ENCODE measurements at places on chromosomes 12 and 14.

- H3K36me3 ChIP-seq, result peaks cover 20% of the 10 kb centered on the region
- no peak overlapping the region for H3K4me3 ChIP-seq
- H3K27ac ChIP-seq, result no peak overlapping the region
These were observed 32.5 kb downstream of the MPHOSPH9 start for GRCh38 chr12:123200414-123200813.

DNA sequence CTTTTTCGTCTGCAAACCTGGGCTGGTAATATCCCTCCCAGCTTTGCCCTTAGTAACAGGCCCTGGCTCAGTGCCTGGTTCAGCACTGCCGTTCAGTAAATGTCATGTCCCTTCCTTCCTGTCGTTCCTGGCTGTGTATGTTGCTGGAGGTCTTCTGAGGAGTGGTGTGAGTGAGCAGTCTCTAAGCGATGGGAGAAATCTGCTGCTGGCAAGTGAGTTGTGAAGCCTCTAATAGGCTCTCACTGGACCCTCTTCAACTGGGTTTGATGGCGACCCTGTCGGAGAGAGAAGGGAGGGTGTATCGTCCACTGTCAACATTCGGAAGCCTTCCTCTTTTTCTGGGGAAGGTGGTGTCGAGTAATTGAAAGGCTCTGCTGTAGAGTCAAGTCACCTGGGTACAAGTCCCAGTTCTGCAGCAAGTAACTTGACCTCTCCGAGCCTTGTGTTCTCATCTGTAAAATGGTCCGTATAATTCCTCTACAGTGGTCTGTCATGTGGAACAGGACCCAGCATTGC is 62.8 kb downstream of the HRK start:
- peak overlapping the region; percentile 79 for H3K4me3 ChIP-seq
- H3K4me1 ChIP-seq, result peaks cover 14% of the 10 kb centered on the region
- no peaks in the 10 kb centered on the region for H3K36me3 ChIP-seq
- peak overlapping the region; percentile 88 for H3K27ac ChIP-seq
- no peak for DNase-seq
- no peaks in the 10 kb centered on the region for H3K27me3 ChIP-seq

DNA sequence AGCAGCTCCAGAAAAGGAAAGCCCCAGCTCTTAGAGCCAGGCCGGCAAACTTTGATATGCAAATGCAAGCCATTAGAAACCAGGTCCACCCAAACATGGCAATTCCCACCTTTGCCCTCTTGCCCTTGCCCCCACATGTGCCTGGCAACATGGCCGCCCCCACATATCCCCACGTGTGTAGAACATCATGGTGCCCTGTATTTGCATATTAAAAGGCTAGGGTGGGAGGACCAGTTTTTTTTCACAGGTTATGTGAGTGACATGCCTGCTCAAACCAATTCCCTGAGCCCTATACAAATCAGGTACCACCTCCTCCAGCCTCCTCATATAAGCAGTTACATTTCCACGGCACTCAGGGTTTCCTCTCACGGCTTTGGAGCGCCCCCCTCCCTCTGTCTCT is 6.1 kb upstream of the ALDH1L2 start:
- H3K36me3 ChIP-seq, result no peaks in the 10 kb centered on the region
- no peak overlapping the region for H3K27ac ChIP-seq
- no peak for DNase-seq
- no peak overlapping the region for H3K4me3 ChIP-seq
- H3K27me3 ChIP-seq, result no peaks in the 10 kb centered on the region

DNA sequence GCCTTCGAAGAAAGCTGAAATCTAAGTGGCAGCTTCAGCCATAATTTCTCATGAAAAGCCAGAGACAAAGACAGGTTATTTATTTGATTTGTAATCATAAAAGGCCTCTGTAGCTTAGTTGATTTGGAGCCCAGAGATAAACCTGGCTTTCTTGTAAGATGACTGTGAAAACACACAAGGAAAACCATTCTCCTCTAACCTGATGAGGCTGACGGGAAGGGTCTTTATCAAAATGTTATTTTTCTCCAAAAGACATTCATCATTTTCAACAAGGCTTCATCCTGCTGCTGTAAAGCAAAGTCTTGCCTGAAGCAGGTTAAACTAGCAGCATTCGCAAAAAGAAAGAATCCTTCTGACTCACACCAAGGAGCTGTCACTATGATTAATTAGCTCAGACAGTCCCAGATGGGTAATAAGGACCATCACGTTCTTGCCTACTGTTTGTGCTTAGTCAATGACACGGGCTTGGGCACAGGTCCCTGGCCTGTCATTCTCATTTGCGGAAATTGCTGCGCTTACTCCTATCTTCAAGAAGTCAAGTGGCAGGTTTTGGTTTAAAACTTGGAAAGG is 286.6 kb downstream of the C12orf75 start:
- no peaks in the 10 kb centered on the region for H3K27me3 ChIP-seq
- H3K4me1 ChIP-seq, result no peaks in the 10 kb centered on the region

- H3K27ac ChIP-seq, result peak overlapping the region; percentile 77
- DNase-seq, result no peak
- no peak overlapping the region for H3K4me3 ChIP-seq
These were observed 40.9 kb downstream of the CCDC85C start for GRCh38 chr14:99562856-99563748.

DNA sequence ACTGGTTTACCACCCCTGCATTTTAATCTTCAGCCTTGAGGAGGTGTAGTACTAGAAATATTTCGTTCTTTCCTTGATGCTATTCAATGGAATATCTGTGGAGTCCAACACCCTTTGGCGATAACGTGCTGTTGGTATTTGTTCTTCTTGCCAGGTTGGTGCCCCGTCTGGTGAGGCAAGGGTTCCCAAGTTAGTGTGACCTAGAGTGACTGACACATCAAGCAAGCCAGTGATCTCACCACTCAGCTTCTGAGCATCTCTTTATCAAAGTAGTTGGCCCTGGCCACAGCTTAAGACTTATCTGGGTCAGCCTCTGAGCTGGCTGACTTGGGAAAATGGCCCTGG is 60.2 kb downstream of the PLXNC1 start:
- H3K27me3 ChIP-seq, result no peaks in the 10 kb centered on the region
- peaks cover 13% of the 10 kb centered on the region for H3K4me1 ChIP-seq
- no peak for DNase-seq
- no peak overlapping the region for H3K4me3 ChIP-seq

DNA sequence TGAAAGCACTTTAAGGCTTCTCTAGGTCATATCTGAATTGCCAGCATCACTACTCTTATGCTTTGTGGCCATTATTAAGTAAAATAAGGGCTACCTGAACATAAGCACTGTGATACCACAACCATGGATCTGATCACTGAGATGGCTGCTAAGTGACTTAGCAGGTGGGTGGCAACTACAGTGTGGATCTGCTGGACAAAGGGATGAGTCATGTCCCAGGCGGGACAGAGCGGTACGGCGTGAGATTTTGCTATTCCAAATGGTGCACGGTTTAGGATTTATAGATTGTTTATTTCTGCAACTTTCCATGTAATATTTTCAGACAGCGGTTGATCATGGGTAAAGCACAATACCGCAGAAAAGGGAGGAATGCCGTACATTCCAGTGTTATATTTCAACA is 39.4 kb downstream of the MLXIP start:
- no peaks in the 10 kb centered on the region for H3K27me3 ChIP-seq
- H3K4me1 ChIP-seq, result peaks cover 26% of the 10 kb centered on the region
- H3K4me3 ChIP-seq, result no peak overlapping the region

- peaks cover 6% of the 10 kb centered on the region for H3K4me1 ChIP-seq
- no peak overlapping the region for H3K4me3 ChIP-seq
- H3K27me3 ChIP-seq, result no peaks in the 10 kb centered on the region
- DNase-seq, result no peak
- no peak overlapping the region for H3K27ac ChIP-seq
These were observed 41.7 kb downstream of the NEDD1 start for GRCh38 chr12:96948782-96949181.

- H3K36me3 ChIP-seq, result no peaks in the 10 kb centered on the region
- no peak overlapping the region for H3K4me3 ChIP-seq
- peaks cover 19% of the 10 kb centered on the region for H3K4me1 ChIP-seq
These were observed 3.7 kb downstream of the DHRS7 start for GRCh38 chr14:60161196-60162107.

GRCh38 chr12:110577864-110578693 is 5.0 kb downstream of the PPTC7 start:
- peaks cover 71% of the 10 kb centered on the region for H3K4me1 ChIP-seq
- peak overlapping the region; percentile 13 for H3K4me3 ChIP-seq
- peak overlapping the region; percentile 93 for H3K27ac ChIP-seq
- no peaks in the 10 kb centered on the region for H3K27me3 ChIP-seq
- no peak for DNase-seq

DNA sequence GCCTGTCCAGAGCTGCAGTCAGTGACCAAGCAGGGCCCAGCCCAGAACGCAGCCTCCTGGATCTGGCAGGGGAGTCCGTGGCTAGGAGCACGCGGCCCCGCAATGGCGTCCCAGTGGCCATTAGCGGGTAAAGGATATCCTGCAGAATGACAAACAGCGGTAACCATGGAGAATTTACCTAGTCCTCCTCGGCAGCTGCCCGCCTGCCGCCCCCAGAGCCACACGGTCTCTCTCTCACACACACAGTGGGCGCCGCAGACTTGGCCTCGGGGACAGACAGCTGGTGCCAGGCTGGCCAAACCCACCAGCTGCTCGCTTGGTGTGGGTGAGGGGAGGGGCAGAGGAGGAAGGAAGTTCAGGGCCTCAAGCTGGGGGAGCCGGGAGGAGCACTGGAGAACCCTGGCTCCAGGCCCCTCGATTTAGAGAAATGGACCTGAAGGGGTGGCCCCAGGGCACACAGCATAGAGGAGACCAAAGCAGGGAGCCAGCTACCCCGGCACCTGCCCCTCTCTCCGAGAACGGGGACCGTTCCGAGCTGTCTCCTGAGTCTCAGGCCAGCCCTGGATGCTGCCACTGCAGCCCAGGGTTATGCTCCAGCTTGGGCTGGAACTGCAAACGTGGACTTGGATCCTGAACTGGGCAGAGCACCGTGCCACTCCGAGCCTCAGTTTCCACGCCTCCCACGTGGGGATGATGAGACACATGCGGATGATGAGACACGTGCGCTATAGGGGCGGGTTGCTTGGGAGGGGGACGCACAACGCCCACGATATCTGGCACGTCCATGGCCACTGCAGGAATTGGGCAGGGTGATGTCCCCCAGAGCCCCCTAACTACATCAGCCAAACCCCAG is 3.4 kb downstream of the CDK2AP1 start:
- peak overlapping the region; percentile 64 for H3K27ac ChIP-seq
- H3K27me3 ChIP-seq, result no peaks in the 10 kb centered on the region
- peaks cover 32% of the 10 kb centered on the region for H3K36me3 ChIP-seq
- H3K4me1 ChIP-seq, result peaks cover 44% of the 10 kb centered on the region

DNA sequence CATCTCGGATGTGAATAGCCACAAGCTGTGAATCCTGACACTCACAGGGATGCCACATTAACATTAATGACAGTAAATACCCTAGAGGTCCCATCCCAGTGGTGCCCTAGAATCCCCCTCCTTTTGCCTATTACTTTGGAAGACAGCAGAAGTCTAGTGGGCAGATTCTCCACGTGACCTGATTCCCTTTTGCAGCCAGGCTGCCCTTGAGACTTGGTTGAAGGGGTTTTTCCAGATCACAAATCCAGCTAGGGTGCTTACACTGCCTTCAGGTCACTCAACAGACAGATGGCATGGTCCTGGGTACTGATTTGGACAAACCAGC is 8.7 kb downstream of the HDAC7 start:
- no peaks in the 10 kb centered on the region for H3K27me3 ChIP-seq
- no peak for DNase-seq
- H3K4me3 ChIP-seq, result no peak overlapping the region
- H3K36me3 ChIP-seq, result no peaks in the 10 kb centered on the region

DNA sequence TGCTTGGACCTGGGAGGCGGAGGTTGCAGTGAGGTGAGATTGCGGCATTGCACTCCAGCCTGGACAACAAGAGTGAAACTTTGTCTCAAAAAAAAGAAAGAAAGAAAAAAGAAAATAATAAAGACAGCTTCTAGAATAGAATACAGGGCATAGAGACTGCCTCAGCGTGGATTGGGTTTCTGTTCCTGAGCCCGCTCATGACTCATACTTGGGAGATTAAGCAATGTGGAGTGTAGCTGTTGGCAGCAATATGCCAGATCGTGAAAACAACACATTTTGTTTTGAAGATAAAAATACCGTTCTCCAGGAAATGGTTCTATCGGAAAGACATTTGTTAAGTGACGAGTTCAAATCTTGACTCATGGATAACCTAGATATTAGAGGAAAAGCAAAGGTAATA is 67.2 kb downstream of the GLT1D1 start:
- peaks cover 7% of the 10 kb centered on the region for H3K4me1 ChIP-seq
- no peak for DNase-seq
- no peak overlapping the region for H3K4me3 ChIP-seq
- H3K36me3 ChIP-seq, result no peaks in the 10 kb centered on the region

DNA sequence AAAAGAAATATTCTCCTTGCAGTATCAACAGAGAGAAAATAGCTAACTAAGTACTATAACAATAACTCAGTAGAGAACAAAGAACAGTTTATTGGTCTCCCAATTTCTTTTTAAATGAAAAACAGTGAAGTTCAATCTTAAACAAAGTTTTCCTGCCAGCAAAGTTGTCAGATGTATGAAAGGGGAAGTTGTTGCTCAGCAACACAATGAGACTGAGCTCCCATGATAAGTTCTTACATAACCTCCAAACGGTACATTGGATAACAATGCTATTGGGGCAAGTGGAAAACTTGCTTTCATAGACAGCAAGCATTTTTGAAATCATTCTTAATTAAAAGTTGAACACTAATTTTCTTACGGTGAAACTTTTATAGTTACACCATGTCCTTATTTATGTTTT is 94.9 kb downstream of the ALG10B start:
- DNase-seq, result no peak
- H3K27ac ChIP-seq, result no peak overlapping the region
- no peak overlapping the region for H3K4me3 ChIP-seq
- no peaks in the 10 kb centered on the region for H3K27me3 ChIP-seq
- H3K36me3 ChIP-seq, result no peaks in the 10 kb centered on the region

DNA sequence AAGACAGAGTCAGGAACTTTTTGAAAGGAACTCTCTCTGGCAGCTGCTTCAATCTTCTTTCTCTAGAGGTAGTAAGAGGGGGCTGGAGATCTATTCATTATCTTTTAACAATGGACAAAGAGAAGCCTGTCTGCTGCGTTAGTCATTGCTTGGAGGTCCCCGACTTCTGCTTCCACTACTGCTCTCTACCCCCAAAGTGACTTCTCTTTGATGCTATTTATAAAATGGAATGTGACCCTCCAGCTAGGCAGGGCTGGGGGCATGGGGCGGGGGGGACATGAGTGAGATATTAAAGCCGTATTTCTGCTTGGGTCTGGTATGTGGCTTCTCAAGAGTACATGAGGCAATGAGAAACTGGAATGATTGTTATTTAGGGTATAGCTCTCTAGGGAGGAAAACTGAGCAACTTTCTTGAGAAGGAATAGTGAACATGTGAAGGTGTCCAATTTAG is 41.4 kb upstream of the NUDT4 start:
- no peaks in the 10 kb centered on the region for H3K36me3 ChIP-seq
- no peaks in the 10 kb centered on the region for H3K4me1 ChIP-seq
- no peak overlapping the region for H3K27ac ChIP-seq
- no peaks in the 10 kb centered on the region for H3K27me3 ChIP-seq
- no peak for DNase-seq

DNA sequence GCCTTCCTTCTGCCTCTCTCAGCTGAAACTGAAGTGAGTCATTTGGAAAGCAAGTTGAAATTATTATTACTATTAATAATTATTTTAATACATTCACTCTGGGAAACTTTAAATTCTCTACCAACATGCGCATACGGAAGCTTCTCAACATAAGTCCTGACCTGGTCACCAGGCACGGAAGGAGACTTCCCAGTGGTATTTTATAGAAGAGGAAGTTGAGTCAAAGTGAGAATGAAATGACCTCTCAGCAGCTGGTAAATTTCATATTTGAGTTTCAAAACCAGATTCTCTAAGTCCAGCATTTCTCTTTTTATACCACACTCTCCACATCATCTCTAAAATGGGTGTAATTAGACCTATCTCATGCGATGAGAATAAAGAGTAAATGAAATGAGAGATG is 747.4 kb downstream of the VRK1 start:
- no peaks in the 10 kb centered on the region for H3K27me3 ChIP-seq
- H3K4me3 ChIP-seq, result no peak overlapping the region
- no peak for DNase-seq
- H3K27ac ChIP-seq, result no peak overlapping the region
- peaks cover 8% of the 10 kb centered on the region for H3K4me1 ChIP-seq
